ENCODE measurements at places on chromosomes 11 and 22.

DNA sequence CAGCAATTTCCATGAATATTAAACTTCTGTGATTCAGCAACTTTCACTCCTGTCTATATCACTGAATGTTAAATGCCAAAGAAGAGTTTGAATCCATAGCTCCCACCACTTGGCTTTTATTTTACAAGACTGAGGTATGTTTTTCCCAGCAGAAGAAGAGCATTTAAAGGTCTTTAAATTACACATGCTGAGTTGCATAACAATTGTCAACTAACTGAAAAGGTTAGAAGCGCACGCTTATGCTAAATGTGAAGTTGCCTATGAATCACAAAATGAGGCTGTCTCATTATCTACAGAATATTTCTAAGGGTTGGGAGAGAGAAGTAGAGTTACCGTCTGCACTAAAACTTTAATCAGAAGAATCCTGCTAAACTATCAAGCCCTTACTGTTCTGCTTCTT, 1086.3 kb downstream of the FAM181B start:
- no peak for DNase-seq

- DNase-seq = no peak
Measured at GRCh38 chr11:82733444-82734119, at the start of gene FAM181B. FAM181B (minus strand) TSS chr11:82733864; CDS start chr11:82733729, 135 bp downstream.

GRCh38 chr11:20162824-20163782, 2.8 kb upstream of the DBX1 start:
- DNase-seq = no peak

DNA sequence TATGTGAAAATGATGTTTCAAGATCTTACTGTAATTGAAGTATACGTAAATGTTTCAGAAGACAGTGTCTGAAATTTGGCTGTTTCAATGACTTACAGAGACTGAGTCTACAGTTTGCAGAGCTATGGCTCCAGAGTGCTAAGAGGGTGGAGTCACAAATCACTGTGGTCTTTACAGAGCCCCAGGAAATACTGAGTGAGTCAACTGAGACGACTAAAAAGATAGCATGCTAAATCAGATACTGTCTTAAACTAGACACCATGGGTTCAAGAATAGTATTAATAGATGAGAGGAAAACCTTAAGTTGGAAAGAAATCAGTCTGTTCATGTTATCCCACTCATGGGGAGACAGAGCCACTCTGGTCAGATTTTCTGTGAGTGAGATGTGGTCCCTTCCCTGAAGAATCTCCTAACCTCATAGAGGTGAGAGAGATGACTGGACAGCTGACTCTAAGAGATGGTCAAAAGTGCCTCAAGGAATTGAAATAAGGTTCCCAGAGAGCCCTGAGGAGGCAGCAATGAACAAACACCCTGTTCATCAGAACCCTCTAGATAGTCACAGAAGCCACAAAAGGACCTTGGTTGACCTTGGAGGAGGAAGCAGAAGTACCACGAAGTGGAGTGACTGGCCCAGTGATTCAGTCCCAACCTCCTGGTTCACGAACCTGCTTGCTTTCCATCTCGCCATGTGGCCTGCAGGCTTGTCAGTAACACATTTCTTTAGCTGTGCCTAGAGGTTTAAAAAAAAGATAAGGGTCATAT, 30.2 kb downstream of the C11orf91 start:
- no peak for DNase-seq

DNA sequence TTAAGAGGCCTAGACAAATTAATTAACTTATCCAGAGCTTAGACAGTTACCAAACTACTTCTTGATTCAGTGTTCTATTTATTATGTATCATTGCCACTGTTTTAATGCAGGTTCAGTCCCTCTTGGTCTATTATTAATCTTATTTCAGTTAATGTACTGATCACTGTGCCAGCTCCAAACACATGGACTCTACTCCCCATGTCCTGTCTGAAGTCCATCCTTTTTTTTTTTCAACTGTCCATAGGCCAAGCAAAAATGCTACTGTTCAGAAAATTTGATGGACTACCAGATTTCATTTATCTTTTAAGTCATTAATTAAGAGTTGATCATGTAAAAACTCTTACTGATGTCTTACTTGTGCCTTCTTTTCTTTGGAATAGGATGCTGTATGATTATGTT, 11.9 kb downstream of the POLD3 start:
- DNase-seq = no peak

DNA sequence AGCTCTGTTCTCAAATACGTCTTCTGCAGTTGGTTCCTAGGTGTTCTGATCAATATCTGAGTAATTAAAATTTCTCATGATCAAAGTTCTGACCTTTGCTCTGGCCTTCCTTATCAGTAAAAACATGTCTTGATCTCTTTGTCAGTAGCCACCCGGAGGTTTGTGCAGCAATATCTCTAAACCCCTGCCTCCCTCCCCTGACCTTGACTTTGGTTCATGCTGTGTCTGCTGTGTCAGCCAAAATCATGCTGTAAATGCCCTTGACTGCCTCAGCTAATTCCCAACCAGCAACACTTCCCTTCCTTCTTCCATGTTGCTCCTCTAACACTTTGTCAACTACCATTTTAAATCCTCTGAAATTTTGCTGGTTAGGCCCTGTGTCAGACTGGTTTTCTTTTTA, 424.7 kb downstream of the FAM181B start:
- DNase-seq = no peak

DNA sequence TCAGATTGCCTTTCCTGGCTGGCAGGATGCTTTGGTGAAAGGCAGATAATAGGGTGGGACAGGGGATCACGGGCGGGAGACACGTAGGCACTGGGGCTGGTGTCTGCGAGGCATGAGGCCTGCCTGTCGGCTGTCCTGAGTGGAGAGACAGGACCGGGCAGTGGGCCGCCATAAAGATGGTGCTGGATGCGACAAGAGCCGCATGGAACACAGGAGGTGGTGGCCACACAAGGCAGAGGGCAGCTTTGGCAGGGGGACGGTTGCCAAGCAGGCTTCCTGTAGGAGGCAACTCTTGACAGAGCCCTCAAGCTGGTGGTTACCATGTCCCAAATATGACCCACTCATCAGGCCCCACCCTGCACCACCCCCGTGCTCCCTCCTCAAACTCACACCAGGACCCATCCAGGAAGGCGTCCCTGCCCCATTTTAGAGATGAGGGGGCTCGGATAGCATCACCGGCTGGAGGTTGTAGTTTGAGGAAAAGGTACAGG, 4.9 kb upstream of the PPARA start:
- no peak for DNase-seq

- DNase-seq = no peak
Measured at GRCh38 chr11:11937433-11937832, 71.0 kb downstream of the DKK3 start.

DNA sequence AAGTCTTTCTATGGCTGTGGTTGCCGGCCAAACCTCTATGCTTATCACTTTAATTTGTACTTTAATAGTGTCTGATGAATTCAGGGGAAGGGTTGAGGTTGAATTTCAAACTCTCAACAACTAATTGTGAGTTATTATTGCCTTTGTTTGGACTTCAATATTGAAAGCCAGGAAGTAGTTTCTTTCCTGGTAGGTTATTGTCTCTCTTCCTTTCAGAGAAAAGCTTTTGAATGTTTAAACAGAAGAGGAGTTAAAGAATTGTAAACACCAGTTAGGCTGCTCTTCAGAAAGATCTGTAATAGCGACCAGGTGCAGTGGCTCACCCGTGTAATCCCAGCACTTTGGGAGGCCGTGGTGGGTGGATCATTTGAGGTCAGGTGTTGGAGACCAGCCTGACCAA, 22.2 kb downstream of the NNMT start:
- DNase-seq = no peak

GRCh38 chr11:123330948-123331347, 99.1 kb upstream of the GRAMD1B start:
- DNase-seq = no peak

DNA sequence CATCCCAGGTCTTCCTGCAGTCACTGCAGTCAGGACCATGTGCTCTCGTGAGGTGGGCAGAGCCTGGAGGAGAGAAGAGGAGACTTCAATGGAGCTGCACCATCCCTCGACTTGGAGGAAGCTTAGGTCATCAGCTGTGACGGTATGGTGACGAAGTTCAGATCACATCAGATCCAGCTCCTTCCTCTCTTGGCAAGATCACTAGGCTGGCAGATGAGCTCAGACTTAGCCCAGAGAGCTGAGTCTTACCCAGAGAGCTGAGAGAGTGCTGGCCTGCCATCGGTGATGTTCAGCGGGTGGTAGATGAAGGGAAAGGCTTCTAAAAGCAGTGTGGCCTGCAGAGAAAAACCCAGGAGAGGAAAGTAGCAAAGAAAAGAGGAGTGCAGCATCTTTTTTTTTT, 1.8 kb upstream of the SLC15A3 start:
- DNase-seq = no peak

GRCh38 chr11:6862961-6863360, at the start of gene OR10A2:
OR10A2 (plus strand) TSS chr11:6863057; CDS start chr11:6869755, 6,698 bp downstream.
- DNase-seq = no peak

- DNase-seq = no peak
Measured at GRCh38 chr22:49204599-49205482, 622.8 kb downstream of the BRD1 start.

GRCh38 chr11:20156876-20157613, 3.2 kb downstream of the DBX1 start:
- DNase-seq = no peak

DNA sequence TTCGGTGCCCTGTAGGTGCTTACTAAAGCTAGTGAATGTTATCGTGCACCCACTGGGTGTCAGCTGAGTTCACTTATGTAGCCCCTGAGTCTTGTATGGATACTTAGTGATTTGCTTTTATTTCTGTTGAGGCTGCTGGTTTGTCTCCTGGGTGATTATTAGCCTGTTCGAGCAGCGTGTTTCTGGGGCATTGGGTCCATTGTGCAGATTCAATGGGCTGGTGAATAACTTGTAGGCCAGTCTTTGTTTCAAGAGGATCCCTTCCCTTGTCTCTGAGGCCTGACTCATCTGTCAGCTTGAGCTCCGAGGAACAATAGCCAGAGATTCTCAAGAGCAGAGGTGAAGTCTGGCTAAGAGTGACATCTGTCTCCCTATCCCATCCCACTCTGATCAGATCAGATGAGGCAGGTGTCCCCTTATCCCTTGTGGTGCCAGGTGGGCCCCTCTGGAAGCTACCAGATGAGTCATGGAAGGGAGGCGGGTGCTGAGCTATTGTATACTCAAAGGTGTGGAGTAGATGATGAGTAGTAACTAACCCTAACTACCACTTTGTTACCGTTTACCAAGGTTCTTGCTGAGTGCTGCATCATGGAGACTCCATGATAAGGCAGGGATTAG, 3.7 kb downstream of the MIAT start:
- no peak for DNase-seq

DNA sequence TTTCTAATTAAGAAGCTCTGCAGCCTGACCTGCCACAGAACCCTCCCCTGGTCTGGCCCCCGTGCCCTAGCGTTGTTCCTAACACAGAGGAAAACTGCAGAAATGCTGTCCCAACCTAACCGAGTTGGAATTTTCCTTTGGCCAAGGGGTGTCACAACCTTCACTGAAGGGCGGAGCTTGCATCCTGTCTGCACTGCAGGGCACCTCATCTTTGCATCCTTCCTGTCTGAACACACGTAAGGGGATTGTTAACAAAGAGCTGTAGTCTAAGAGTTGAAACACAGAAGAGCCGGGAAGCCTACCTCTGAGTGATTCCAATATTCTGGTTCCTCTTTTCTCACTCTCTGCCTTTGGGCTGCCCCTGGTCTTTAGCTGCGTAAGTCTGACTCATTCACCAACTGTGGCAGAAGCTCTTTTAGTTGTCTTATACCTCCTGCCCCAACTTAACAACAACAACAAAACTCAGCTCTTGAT, 1.6 kb downstream of the DIXDC1 start:
- no peak for DNase-seq

DNA sequence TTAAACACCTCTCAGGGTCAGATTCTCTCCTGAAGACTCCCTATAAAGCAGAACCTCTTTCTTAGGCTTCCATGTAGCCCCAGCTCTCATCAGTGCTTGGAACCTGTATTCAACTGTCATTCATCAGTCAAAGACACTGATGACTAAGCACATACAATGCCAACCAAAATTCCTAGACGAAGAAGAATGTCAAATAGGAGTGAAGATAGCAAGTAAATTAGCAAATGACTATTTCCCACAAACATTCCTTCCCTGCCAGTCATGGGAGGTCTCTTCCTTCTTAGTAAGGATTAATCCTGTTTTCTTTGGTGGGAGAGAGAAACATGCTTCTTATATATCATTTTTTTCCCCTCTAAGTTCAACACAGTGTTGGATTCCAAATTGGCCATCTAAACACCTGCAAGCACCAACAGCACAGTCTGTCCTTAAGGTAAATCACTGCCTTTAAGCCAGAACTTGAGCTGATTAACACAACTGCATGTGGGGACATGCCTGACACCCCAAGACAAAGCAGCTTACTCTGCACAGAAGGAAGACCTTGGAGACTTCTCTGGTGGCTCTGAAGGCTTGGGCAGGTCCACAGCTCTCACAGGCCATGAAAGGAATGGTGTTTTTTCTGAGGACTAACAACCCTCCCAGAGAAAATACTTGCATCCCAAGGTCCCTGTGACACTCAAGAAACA, 47.5 kb upstream of the ME3 start:
- DNase-seq = peak; percentile 68

- DNase-seq = no peak
Measured at GRCh38 chr11:22491555-22492225, 133.9 kb downstream of the FANCF start.

DNA sequence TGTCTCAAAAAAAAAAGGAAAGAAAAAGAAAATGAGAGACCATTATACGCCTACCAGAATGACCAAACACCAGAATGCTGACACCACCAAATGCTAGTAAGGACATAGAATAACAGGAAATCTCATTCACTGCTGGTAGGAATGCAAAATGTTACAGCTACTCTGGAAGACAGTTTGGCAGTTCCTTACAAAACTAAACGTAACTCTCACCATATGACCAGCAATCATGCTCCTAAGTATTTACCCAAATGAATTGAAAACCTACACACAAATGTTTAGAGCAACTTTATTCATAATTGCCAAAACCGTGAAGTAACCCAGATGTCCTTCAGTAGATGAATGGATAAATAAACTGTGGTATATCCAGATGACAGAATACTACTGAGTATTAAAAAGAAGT, 7.2 kb downstream of the CHKA start:
- no peak for DNase-seq

- no peak for DNase-seq
Measured at GRCh38 chr11:112004389-112004788, 20.8 kb upstream of the DLAT start.

DNA sequence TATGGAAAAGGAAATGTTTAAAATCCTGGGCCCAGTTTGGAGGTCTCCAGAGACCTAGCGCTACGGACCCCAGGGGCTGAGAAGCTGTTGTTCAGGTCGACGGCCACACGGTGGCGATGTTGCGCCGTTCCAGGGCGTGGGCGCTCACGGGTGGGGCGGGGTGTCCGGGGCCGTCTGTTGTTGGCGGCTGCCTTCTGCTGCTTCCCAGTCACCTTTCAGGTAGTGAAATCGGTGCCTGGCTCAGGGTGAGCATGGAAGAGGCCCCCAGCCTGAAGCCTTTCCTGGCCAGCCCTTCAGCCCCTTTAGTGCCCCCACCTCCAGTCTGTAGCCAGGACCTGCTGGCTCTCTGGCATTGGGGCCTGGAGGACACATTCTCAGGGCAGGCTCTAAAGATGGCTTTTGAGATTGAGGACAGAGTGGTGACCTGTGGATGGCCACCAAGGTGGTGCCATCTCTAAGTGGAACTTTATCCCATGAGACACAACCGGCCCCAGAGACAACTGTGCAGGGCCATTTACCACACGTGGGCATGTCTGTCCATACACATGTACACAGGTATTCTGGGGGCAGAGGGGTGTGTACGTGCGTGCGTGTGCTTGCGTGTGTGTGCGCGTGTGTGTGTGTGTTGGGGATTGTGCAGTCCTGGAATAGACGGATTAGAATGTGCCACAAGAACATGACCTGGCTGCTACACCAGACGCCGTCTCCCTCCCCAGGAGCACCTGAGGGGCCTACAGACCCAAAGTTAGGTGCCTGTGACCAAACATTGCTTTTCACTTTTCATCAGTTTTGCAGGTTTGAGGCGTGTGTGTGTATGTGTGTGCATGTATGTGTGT, 53.8 kb downstream of the ST14 start:
- DNase-seq = no peak
